Esophagus muscularis mucosa (tissue), 4 donors: ENCODE measurements at places on chromosomes 12 and 14. TPM values are rescaled to one million over a fixed set of nuclear protein-coding genes. Genes with fewer than 3 reads are reported as not detected.

DNA sequence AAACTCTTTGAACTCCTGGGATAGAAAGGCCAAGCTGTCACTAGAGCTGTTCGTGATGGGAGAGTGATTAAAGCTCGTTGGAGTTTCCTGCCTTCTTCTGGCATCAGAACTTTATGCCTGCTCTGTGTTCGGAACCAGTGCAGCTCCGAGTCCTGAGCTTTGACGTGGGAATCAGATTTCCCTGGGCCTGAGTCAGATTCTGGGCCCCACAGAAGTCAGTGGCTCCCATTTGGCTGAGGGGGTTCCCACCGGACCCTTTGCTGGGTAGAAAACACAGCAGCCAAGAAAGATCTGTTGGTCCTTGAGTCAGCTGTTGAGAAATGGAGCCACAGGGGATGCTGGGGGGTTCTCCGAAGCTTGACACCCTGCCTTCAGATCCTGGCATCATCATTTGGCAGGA lies 238.0 kb downstream of the CHST11 start:
- no peak for DNase-seq

- DNase-seq, result no peak
These were observed 101.6 kb downstream of the STXBP6 start for GRCh38 chr14:24948261-24948847.

DNA sequence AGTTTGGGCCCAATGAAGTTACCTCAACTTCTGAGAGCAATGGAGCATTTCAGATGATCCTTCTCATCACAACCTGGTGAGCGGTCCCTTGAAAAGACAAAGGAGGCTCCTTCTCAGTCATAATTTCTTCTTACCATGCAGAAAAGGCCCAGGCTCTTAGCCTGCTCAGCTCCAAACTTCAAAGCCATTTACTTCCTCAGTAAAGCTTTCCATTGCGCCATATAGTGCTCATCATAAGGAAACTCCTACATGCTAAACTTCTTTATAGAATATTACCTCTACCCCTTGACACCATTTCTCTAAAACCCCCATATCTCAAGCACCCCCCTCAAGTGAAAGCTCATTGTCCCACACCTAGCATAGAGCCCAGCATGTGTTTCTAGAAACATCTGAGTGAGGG lies 127.1 kb downstream of the GTF2A1 start:
- no peak for DNase-seq

GRCh38 chr14:101932673-101933072 lies 31.7 kb upstream of the DYNC1H1 start:
- no peak for DNase-seq

DNA sequence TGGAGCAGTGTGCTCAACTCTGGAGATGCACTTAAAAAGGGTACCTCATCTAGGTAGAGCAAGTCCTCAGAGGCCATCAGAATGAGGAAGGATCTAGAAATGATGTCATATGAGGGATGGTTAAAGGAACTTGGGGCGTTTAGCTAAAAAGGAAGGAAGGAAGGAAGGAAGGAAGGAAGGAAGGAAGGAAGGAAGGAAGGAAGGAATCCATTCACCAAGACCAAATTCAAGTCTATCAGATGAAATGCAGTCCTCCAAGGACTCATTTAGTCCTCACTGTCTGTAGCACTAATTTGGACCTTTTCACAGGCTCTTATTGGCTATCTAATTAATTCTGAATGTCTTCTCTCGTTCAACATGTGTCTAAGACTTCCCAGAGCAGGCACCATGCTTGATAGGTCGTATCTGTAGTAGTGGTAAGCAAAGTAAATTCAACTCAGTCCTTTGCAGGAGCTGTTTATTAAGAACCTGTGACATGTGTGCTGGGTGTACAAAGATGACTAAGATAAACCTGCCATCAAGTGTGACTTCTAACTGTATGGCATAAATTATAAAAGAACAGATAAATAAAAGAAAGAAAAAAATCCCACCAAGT lies 63.5 kb downstream of the LLPH start:
- DNase-seq, result no peak

GRCh38 chr14:36227802-36228201 lies 51.3 kb upstream of the PTCSC3 start:
- no peak for DNase-seq

- DNase-seq, result no peak
These were observed 14.3 kb upstream of the CHURC1 start for GRCh38 chr14:64899958-64900357.

- no peak for DNase-seq
These were observed 2.1 kb upstream of the SLC11A2 start for GRCh38 chr12:51028126-51028812.

DNA sequence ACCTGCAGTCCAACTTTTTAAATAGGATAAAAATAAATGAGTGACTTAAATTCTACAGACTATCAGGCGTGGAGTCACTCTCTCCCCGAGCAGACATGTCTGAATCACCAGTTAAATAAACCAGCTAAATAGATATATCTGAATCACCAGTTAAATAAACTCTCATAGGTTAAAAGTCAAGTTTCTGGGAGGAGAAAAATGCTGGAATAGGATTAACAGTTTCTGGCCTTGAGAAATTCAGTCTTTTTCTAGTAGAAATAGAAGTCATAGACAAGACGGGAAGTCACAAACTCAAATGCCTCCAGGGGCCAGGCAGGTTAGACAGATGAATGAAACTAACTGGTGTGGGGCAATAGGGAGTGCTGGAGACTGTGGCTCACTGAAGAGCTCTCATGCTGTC lies 258.6 kb upstream of the TMEM132C start:
- peak; percentile 26 for DNase-seq

DNA sequence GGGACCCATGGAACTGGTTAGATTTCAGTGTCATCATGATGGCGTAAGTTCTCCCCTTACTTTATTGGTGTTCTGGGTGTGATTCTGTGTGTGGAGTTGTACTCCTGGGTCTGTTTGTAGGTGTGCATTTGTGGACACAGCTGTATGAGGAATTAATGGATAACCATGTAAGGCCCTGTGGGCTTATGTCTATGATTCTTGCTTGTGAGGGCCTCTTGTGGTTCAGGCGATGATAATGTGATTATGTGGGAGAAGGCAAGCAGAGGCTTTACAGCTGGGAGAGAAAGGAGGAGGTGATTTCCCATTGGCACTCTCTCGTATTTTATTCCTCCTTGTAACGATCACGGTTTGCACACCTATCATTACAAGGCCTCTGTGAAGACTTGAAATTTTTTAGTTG lies 96.1 kb downstream of the SCN8A start:
- no peak for DNase-seq

- DNase-seq, result no peak
These were observed 70.3 kb upstream of the NR2C1 start for GRCh38 chr12:95143621-95144205.

HOXC12 gene
- total RNA-seq, result not detected

CLEC2B gene
- total RNA-seq, result 3.3 TPM

PTPRB gene
- total RNA-seq, result 34.5 TPM

DNA sequence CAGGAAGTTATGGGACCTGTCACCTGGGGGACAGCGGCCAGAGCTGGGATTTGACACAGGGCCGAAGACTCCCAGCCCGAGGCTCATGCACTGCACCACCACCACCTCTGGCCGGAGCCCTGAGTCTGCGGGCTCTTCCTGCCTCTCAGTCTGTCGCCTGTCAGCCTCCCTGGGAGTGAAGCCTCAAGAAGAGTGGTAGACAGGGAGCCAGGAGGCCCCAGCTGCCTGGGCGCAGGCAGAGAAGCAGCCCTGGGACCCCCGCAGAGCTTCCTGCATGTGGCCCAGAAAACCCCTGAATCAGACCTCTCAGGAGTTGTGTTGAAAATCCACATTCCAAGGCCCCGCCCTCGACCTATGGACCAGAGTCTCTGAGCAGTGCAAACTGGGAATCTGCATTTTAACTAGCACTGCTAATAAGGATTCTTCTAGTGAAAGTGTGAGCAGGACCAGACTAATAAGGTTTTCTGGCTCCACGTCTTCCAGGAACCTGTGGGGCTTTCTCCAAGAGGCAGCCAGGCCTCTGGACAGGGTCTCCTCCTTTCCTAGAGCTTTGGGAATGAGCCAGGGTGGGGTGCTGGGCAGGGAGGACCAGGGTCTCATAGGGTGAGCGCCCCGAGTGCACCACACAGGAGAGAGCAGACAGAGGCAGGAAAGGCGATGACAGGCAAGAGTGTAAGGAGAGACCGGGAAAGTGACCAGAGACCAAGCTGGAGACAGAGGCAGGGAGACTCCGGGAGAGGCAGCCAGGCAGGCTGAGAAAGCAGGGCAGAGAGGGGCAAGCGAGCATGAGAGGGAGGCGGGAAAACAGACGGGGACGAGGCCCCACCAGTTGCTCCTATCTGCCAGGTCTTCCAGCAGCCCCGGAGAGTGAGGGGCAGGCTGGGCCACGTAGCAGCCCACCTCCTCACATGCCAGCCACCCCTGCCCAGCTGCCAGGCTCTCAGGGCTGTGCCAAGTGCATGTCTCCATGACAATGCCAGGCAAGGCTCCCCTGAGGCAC lies 112.4 kb downstream of the BCL11B start:
- DNase-seq, result no peak

- DNase-seq, result no peak
These were observed 41.8 kb upstream of the DCD start for GRCh38 chr12:54689984-54690383.

GRCh38 chr14:35374263-35374712 lies 30.3 kb downstream of the NFKBIA start:
- no peak for DNase-seq

DNA sequence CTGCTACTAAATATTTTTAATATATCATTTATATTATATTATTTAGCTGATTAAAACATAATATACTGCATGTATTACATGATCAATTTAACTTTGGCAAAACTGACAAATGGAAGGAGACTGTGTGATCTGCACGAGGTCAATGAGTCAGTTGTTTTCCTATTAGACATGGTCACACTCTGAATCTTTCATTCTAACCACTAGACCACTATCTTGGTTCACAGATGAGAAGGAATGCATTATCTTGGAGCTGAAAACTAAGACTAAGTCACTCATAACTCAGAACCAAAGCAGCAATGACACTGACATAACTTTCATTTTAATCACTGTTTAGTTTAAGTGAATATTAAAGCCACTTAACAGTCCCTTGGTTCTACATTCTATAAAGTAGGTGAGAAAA lies 37.4 kb downstream of the GNPTAB start:
- DNase-seq, result no peak

- no peak for DNase-seq
These were observed 393 bp upstream of the DCAF5 start for GRCh38 chr14:69153152-69153872.

CD9 gene
- 349 TPM for total RNA-seq

DNA sequence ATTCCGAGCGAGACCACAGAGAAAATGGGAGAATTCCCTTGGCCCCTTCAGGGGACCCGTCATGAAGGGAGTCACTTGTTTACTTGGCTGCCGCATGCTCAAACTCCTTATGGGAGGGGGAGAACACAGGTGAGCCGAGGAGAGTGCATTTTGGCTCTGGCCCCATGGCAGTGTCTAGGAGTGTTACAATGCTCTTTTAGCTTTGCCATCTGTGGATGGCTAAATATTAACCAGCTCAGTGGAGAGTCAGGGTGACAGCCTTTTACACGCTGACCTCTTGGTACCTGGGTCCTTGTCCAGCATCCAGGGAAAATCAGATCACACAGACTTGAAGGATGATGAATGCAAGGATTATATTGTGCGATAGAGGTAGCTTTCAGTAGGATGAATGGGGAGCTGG lies 146.4 kb upstream of the ATXN7L3B start:
- DNase-seq, result no peak

DNA sequence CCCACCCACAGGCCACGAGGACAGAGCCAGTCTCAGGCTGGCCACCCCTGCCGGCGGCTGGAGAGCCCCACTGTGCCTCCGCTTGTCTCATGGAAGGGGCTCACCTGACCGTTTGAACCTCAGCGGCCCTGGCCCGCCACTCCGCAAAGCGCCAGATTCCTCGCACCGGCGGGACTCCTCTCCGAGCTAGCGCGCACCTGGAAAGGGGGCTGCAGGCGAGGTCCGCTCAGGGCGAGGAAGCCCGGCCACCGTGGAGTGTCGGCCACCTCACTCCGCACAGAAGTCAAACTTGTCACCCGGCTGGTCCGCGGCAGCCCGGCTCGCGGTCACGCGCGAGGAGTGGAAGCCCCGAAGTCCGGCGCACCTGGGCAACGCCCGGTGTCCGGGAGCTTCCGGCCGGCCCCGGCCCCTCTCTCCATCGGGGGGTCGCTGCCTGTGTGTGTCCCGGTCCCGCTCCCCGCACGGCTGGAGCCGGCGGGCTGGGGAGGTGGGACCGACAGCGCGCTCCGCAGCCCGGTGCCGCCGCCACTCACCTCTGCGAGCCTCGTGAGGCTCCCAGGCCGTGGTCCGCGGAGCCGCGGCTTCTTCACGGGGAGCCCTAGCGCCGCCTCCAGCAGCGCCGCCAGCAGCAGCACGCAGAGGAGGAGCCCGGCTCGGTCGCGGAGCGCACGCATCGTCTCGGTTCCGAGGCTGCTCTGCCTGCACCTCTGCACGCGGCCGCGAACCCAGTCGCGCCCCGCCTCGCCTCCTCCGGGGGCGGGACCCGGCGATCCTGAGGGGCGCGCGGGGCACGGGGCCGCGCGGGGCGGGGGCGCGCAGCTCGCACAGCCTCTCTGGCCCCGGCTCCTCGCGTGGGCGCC lies at the start of gene ISM2:
Gene ISM2, minus strand, starts transcription at position 697 of the 860 bp plus-strand sequence. Its CDS starts 23 bp downstream, at position 674.
- DNase-seq, result no peak
